Retina (tissue), 1 donor: ENCODE measurements at places on chromosomes 5 and 9.

- DNase-seq = no peak
These were observed 25.9 kb upstream of the AP3B1 start for GRCh38 chr5:78320401-78320800.

GRCh38 chr5:179301796-179302195, 43.5 kb downstream of the ADAMTS2 start:
- DNase-seq = no peak

GRCh38 chr5:98656125-98656795, 117.2 kb upstream of the RGMB start:
- no peak for DNase-seq

GRCh38 chr5:10254686-10255085, 4.6 kb downstream of the CCT5 start:
- DNase-seq = no peak

- no peak for DNase-seq
These were observed 111.3 kb upstream of the PAPPA start for GRCh38 chr9:116042321-116042720.

- peak; percentile 91 for DNase-seq
These were observed 13.6 kb upstream of the LAMC3 start for GRCh38 chr9:130995086-130996011.

DNA sequence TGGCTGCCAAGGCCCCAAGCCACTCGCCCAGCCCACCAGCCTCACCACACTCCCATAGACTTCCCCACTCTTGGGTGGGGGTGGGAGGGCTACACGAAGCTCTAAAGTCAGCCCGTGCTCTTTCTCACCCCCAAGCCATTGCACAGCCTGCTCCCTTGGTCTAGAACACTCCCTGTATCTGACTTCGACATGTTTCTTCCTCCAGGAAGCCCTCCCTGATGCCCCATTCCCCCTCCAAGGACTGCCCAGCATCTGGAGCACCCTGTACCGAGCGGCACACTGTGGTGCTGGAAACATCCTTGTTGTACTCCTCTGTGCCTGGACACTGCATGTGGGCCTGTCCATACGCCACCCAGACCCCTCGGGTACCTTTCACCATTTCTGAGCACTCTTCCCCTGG, 49.4 kb upstream of the KCNMB1 start:
- no peak for DNase-seq
